ENCODE measurements at places on chromosomes 1 and 21.

DNA sequence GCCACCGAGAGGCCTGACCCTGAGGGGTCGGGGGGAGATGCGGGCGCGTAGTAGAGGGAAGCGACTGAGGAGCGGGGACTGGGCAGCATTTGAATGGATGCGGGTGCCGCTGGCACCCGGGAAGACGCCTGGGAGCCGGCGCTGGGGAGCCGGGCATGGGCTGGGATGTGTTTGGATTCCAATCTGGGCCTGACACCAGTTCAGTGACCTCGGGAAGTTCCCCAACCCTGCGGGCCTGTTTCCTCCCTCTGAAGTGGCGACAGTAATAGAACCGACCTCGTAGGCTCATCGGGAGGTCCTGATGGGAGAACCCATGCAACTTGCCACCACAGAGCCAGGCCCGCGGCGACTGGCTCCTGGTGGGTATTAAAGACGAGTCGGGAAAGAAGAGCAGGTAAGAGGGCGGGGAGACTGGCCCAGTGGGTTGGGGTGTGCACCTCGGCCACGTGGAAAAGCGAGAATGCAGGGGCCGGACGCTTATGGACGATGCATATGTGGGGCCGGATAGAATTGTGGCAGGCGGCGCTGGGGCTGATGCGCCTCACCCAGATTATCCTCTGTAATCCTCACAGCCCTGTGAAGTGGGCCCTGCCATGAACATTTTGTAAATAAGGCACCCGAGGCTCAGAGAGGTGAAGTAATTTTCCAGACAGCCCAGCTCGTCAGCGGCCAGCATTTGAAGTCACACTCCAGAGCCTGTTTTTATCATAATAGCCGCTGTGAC is 105.8 kb downstream of the SLC16A1 start:
- DNase-seq = no peak

DNA sequence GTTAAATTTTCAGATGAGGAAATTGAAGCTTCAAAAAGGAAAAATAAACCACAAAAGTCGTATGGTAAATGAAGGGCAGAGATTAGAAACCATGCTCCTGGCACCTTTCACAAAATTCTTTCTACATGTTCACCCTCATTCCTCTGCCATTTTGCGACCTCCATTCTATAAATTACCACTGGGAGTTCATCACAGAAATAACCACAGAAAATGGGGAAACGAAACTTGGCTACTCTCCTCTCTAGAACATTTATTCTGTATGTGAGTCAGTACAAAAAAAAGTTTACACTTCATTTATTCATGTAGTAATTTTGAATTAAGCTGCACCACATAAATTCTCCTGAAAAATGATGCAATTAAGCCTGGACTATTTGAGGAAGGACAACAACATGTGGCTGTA is 320.9 kb upstream of the C1orf87 start:
- no peak for DNase-seq

DNA sequence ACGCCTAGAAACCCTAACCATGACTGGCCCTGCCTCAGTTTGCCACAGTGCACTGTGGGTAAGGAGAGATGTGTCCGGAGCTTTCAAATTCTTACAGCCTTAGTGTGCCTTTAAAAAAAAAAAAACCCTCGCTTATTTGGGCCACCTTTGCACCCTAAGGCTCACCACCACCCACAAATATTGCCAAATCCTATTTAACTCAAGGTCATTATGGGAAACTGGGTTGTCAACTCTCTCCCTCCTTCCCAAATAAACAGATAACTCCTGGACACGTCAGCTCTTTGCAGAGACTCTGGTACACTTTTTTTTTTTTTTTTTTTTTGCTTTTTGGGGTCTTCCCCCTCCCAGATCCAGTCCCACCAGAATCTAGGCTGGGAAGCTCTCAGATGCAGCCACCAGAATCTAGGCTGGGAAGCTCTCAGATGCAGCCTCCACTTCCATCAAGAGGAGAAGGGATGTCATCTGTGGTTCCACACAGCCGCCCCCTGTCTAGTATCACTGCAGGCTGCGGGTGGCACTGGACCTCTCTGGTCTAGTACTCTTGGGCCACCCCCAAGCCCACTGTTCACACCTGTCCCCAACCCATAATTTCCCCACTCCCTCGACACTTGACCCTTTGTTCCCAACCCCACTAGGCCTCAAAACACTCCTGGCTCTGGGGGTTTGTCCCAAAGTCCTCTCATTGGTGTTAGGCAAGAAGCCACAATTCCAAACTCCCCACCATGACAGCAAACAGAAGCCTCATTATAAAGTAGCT is 3.4 kb downstream of the DHRS3 start:
- no peak for DNase-seq

- no peak for DNase-seq
These were observed 24.7 kb upstream of the ATP5PO start for GRCh38 chr21:33940164-33940880.

GRCh38 chr1:1343811-1344421 is 5.3 kb downstream of the DVL1 start:
- no peak for DNase-seq

- no peak for DNase-seq
These were observed 9.0 kb upstream of the CDC20 start for GRCh38 chr1:43349594-43350306.

DNA sequence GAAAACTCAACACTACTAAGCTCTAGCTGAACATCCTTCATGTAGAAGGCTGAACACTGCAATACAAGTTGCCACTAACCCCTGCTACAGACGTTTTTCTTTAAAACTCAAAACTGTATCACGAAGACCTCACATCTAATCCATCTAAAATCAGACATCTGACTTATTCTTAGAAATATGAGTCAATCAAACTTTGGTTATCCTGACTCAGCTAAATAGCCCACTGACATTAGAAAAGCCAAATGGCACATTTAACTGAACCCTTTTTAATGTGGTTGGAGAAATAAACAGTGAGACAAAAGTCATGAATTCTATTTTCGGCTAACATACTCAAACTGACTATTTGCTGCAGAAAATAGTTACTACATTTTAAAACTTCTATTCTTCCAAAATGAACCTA is 35.6 kb downstream of the WLS start:
- DNase-seq = no peak

GRCh38 chr1:183227422-183228346 is 41.6 kb downstream of the LAMC2 start:
- no peak for DNase-seq

DNA sequence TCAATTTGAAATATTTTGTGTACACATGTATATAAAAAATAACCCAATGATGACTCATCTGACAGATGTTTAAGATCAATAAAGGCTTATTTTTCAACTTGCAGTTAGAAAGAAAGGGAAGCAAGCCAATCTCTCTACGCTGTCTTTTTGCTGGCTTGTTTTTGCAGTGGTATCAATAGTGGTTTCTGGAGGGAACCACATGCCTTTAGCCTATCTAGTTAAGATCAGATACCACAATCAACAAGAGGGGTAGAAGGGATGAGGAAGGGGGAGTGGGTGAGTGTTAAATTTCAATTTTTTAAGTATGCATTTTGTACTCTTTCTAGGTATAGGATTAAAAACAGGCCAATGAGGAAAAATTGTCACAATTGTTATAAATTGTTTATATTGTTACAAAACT is 276.2 kb downstream of the KCNH1 start:
- no peak for DNase-seq

- no peak for DNase-seq
These were observed 113.9 kb downstream of the GRIK1 start for GRCh38 chr21:29825936-29826335.

GRCh38 chr1:203116091-203116820 is 11.3 kb upstream of the ADORA1 start:
- no peak for DNase-seq

DNA sequence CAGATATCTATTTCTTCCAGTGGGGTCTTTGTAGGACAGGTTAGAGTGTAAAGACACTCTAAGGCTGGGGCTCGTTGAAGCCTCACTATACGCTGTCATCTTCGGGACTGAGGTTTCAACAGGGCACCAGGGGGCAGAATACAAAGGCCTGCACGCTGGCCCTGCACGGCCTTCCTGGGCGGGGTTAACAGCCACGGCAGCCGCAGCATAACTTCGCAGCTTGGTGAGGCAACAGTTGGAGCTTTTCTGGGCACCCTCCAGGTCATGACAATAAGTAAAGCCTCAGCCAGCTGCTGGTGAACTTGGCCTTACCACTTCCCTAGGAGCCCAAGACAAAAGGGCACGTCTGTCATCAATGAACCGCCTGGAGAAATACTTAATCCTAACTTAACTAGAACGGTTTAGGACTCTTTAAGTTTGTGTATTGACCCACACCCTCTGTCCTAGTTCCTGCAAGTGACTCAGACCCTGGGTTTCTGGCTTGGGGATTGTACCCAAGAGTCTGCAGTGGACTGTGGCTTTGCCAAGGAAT is 2.3 kb upstream of the RUNX1 start:
- DNase-seq = peak; percentile 75

DNA sequence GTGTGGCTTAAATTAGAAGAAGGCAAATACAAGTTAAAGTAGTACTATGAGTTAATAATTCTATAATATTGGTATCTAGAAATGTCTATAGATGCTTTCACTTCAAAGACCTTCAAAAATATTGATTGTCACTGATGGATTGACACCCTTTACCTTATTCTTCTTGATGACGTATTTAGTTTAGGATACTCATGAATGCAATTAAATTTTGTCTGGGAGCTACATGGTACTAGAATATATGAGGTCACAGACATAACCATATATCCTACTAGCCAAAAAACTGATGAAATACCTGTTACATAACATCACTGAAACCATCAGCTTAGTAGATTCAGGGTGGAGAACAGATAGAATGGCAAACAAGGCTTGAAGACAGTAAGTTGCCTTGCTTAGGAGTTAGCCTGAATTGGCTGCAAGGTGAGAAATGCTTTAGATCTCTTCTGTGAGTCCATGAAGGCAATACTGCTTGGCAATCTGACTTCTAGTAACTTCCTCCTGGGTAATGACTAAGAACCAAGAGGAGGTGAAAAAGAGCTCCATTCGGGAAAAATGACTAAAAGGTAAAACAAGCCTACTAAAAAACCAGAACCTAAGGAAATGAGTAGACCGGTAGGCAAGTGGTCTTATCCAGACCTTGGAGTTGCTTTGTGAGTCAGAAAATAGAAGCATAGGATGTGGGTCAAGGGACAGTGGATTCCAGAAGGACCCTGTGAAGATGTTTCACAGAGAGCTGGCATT is 16.9 kb upstream of the ARHGAP29 start:
- no peak for DNase-seq

- no peak for DNase-seq
These were observed 77.2 kb downstream of the BCAR3 start for GRCh38 chr1:93604411-93604810.

DNA sequence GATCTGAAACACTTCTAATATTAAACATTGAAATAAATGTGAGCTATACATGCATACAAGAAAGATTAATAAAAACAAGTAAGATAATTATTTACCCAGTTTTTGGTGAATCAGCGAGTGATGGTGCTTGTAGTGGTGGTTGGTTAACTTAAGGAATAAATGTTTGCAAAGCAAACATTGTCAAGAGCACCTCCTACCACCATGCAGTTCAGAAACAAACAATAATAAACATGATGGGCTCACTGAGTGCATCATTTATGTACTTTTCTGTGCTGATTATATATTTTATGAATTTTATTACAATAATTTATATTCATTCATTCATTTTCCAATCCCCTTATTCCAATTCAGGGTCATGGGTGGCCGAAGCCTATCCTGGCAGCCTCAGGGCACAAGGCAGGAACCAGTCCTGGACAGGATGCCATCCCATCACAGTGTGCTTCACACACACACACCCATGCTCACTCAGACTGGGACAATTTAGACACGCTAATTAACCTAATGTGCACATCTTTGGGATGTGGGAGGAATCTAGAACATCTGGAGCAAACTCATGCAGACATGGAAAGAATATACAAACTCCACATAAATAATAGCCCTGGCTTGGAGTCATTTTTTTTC is 57.8 kb downstream of the ZMYM4 start:
- DNase-seq = no peak

DNA sequence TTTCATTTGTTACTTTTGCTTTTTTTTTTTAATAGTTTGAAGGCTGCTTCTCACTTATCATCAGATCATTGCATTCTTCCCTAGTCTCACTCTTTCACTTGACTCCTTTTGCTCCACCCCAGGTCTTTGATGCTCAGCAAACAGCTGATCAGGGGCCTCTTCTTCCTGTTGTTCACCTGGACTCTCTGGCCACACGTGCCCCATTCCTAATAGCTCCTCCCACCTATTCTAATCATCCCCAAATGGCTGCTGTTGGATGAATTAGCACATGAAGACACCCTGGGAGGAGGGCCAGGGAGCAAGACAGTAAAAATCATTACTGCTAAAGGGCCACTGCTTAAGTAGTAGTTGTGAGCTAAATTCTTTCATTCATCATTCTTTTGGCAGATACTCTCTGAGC is 119.5 kb downstream of the MAB21L3 start:
- no peak for DNase-seq

GRCh38 chr1:43851561-43852338 is 81.9 kb upstream of the ARTN start:
- DNase-seq = no peak

DNA sequence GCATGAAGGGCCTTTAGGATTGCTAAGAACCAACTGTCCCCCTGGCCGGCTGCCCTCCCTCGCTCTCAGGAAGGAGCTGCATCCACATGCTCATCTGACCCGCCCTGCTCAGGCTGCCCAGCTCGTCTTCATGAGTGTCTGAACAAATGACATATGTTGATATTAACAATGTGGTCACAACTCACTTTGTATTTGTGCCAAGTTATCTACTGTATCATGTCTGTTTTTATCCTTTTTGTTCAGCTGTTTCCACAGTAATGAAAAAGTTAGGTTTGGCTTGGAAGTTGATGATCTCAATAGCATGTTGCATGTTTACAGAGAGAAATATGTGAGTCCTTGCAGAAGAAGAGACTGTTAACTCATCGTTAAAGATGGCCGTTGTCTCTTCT is 75.1 kb downstream of the PHTF1 start:
- no peak for DNase-seq

DNA sequence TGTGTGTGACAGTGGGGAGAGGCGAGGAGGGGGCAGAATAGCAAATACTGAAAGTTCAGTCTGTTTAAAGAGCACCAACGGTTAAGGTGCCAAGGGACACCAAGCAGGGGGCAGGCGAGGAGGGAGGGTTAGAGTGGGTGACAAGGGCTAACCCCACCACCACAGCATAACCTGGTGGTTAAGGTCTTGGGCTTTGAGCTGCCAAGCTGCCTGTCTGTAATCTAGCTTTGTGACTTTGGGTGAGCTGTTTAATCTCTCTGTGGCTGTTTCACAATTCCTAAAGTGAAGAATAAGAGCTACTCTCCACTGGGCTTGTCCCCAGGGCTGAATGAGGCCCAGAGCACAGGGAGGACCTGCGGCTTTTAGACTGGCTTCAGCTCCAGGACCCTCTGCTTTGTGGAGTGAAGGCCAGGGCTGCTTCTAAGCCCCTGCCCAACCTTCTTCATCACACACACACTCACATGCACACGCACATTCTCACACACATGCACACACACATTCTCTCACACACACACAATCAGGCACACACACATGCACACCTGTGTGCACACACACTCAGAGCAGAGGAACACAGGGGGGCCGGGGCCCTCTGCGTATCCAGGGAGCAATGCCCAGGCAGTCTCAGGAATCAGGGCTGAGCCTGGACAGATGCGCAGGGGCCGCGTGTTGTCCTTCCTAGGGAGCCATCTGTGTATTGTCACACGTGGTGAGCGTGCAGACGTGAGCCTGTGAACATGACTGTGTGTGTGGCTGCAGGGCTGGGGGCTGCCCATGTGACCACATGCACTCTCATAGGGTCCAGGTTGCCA is 101.6 kb upstream of the TARDBP start:
- DNase-seq = no peak

All from globus pallidus (tissue), 1 donor.